Activated CD8-positive, alpha-beta memory T cell treated with anti-CD3 and anti-CD28 coated beads for 4 hours (primary cell): ENCODE measurements at places on chromosomes 12 and 14.

DNA sequence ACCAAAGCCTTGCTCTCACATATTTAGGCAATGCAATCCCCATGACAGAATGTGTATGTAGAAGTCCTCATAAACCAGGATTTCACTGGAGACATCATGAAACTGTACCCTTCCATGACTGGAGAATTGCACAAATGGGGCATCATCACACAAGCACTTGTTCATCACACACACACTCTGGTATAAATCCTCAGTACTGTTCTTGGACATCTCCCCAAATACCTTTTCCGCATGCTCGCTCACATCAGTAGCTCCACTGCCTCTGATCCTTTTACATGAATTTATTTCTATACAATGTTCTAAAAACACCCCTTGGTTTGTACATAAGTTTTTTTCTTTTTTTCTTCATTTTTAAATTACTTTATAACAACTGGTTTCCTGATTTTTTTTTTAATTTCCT is 3.3 kb upstream of the ING4 start:
- no peak for DNase-seq

DNA sequence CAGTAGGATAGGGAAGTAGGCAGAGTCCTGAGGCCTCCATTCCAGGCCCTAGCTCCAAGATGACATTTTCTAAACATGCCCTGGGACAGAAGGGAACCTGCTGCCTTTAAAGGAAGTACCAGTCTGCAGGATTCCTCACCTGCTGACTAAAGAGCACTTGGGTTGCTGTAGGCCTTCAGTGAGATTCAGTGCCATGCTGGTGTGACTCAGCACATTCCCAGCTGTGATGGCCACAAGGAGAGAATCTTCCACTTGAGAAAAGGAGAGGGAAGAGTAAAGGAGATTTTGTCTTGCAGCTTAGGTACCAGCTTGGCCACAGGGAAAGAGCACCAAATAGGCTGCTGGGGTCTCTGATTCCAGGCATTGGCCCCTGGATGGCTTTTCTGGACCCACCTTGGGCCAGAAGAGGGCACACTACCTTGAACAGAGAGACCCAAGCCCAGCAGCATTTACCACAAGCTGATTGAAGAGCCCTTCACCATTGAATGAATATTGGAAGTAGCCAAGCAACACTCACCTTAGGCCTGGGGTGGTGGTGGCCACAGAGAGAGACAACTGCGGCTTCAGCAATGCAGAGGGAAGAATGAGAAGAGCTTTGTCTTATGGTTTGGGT is 498.3 kb downstream of the KCNH5 start:
- DNase-seq = no peak

- DNase-seq = no peak
Measured at GRCh38 chr12:89166525-89166934, 185.8 kb downstream of the DUSP6 start.

GRCh38 chr12:17304503-17305347 is 698.8 kb upstream of the LMO3 start:
- no peak for DNase-seq

- DNase-seq = no peak
Measured at GRCh38 chr12:123491056-123491455, 33.1 kb downstream of the SNRNP35 start.
